Pulmonary artery endothelial cell (primary cell): ENCODE measurements at places on chromosomes 16 and 17. TPM values are rescaled to one million over a fixed set of nuclear protein-coding genes. Genes with fewer than 3 reads are reported as not detected.

Gene BCL6B
- total RNA-seq: 101 and 117 TPM in 2 replicates

Gene KLHL36
- 62.3 and 63.6 TPM in 2 replicates for total RNA-seq

Gene SOX8
- 0.25 and 0.99 TPM in 2 replicates for total RNA-seq

Gene CDH8
- not detected in 2 replicates for total RNA-seq

Gene ZSCAN32
- total RNA-seq: 8.9 and 11.9 TPM in 2 replicates

Gene WNT3
- 1.9 and 2.0 TPM in 2 replicates for total RNA-seq

Gene EXOC3L1
- 1.1 and 2.2 TPM in 2 replicates for total RNA-seq

Gene COL1A1
- total RNA-seq: 0.26 and 0.88 TPM in 2 replicates

Gene TPSD1
- total RNA-seq: not detected in 2 replicates
